Stimulated activated CD8-positive, alpha-beta memory T cell treated with anti-CD3 and anti-CD28 coated beads, Interleukin-7, amount 100 ng/mL, for 1 hour (primary cell): ENCODE measurements at places on chromosomes 7 and 10.

- no peak for DNase-seq
Observed at GRCh38 chr7:29170781-29171180, 23.8 kb upstream of the CHN2 start.

DNA sequence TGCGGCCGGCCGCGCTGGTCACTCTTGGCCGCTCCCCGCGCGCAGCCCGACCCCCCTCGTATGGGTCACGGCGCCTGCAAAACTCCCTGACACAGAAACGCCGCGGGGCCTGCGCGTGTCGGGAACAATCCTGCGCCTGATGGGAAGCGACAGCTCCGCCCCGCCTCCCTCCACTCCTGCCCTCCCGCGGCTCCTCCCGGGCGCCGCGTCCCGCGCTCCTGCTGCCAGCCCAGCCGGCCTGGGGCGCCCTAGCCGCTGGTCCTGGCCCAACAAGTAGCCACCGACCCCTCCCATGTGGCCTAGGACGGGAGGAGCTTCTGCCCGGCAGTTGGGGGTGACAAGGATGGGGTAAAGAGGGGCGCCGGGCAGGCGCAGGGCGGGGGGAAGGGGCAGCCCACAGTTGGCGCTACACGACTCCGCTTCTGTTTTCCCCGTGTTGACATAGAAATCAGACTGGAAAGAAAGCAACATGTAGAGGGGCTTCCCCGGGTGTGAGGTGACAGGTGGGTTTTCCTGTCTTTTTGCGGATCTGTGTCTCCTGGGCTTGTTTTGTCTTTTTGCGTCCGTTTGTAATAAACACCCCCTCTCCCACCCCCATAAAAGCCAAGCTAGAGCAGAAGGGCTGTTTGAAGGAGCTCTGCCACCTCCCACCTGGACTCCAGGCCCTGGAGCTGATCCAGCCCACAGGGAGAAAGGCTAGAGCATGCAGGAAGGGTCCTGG lies 35.1 kb upstream of the PAX2 start:
- DNase-seq: no peak

- DNase-seq: no peak
Observed at GRCh38 chr7:34361663-34362250, 296.3 kb upstream of the NPSR1 start.

GRCh38 chr7:74032191-74032490 lies 4.2 kb downstream of the ELN start:
- DNase-seq: no peak

- DNase-seq: no peak
Observed at GRCh38 chr10:110324201-110324804, 19.6 kb upstream of the SMNDC1 start.

DNA sequence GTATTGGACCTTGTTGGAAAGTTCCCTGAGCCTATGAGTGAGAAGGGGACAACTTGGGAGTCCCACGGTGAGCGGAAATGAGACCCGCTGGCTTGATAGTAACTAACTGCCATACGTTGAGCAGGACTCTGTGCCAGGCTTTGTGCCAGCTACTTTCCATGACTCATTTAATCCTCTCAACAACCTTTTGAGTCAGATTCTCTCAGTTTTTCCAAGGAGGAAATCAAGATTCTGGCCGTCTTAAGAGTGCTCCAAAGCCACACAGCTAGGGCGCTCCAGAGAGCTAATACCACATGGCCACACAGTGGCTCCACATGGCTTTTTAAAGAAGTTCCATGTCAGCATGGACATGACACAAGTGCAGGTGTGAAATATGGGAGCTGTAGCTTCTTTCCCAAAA lies 55.7 kb downstream of the NOD1 start:
- DNase-seq: no peak

DNA sequence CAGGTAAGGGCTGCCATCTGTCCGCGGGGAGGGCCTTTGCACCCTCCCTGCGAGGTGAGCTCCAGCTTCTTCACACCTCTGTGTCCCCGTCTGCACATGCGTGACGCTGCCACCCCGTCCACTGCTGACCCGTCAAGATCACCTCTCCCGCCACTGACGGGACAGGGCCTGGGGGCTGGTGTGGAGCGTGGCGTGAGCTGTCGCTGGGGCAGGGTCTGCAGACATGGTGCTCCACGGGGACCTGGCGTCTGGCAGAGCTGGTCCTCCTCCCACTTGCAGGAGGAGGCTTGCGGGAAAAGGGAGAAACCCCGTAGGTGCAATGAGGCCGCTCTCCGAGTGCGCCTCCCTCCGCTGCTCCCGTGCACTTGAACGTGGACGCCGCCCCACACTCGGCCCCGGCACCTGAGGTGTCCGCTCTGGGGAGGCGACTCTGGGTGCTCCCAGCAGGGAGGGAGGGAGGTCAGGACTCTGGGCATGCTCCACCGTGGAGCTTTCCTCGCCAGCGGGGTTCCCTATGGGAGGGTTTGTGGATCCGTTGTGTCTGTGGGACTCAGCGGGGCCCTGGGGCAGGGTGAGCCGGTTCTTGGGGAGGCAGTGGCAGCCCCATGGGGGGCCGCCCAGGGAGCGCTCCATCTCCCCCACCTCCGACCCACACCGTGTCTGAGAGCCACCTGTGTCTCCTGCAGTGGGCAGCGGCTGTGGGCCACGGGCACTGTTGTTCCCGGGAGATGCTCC lies 17.6 kb upstream of the DPYSL4 start:
- no peak for DNase-seq

DNA sequence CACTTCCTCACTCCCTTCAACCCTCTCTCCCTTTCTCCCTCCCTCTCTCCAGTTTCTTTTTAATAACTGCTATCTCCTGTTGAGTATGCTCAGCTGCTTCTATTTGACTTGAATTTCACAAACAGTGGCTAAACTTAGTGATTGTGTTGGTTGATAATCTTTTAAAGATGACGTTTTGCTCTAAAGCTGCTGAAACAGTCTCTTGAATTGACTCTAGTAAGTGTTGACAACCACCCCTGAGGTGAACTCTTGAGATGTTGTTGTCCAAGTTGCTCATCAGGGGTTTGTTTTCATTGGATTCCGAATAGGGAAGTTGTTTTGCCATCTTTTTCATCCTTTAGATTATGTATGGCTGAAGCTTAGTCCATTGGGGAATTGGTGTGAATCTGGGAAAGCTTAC lies 176.2 kb downstream of the TWIST1 start:
- no peak for DNase-seq

DNA sequence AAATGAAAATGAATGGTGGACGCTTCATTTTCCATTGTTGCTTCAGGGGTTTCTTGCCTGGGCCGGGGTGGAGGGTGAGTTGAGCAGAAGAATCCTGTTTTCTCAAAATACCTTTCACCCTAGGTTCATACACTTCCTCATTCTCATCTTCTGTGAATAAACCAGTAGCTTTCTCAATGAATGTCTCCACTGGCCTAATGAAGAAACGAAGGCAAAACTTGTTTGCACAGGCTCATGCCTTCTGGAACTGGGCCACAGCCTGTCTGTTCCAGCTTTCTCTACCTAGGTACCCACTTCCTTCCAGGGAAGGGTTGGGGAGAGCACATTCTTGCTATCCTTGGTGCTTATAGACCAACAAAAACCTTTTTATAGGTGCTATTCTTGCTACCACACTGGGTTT lies 21.3 kb downstream of the STMP1 start:
- DNase-seq: no peak

DNA sequence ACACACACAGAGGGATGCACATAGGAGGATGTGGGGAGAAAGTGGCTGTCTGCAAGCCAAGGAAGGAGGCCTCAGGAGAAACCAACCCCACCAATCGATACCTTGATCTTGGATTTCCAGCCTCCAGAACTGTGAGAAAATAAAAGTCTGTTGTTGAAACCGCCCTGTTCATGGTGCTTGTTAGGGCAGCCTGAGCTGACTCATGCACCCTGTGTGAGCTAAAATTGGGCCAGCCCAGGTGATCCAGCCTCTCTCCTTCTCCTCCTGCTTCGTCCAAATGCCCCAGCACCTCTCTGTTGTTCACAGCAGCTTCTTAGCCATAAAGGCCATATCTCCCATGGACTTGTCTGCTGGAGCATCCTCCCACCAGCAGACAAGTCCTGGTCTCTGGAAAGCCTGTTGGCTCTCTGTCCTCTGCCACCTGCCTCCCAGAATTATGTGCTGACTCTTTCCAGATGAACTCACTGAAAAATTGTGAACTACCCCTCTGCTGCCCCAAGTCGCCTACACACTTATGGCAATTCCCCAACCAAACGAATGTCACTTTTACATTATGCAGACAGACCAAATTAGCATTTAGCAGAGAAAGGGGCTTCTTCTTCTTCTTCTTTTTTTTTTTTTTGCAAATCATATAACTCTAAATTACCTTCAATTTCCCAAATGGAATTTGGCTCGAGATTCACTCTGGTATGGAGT lies 30.2 kb upstream of the CARD11 start:
- DNase-seq: no peak

- no peak for DNase-seq
Observed at GRCh38 chr10:32627183-32627582, 181.2 kb downstream of the CCDC7 start.

DNA sequence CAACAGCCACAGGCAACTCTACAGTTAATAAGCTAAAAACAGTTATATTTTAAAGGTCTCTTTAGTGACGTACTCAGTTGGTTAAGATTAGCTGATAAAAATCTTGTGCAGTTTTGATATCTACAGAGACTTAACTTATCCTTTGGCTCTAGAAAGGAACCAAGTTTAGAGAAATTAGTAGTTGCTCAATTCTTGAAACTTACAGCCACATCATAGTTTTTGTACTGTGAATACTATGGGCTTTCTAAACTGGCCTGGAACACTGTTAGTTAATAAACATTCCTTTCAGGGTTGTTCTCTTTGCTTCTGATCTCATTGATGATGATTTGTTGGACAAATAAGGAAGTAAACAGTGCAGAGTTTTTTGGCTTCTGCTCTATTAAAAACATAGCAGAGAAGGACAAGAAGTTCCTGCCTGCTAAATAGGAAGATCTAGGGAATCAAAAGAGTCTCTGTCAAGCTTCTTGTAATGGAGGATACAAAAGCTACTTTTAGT lies 73.1 kb downstream of the MKLN1 start:
- DNase-seq: no peak

DNA sequence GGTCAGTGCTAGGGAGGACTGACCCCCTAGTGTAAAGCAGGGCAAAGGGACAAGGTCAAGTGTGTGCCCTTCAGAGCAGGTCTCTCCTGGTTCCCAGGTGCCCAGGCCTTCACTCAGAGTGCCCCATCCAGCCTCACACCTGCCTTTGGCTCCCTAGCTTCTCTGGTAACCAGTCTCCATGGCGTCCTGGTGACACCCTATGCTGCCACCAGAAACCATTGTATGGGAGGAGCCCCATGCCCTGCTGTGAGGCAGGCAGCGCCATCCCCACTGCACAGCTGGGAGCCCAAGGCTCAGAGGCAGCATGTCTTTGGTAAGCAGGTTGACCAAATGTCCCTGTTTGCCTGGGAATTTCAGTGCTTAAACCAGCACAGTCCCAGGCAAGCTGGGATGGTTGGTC lies 33.1 kb upstream of the HMX3 start:
- DNase-seq: no peak

DNA sequence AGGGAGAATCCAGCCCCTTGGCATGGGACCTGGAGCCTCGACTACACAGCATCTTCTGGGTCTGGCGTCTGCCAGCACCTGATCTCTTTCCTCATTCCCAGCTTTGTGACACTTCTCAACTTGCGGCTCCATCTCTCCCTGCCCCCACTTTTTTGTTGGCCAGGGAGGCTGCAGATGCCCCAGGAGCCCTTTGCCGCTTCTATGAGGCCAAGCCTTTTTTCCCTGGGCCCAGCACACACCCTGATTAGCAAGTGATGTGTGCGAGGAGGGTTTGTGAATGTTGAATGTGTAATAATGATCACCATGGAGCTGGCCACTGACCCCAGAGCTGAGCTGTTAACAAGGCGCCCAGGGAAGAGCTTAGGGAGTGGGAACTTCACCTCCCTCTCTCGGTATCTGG lies 4.4 kb downstream of the EVX1 start:
- no peak for DNase-seq

DNA sequence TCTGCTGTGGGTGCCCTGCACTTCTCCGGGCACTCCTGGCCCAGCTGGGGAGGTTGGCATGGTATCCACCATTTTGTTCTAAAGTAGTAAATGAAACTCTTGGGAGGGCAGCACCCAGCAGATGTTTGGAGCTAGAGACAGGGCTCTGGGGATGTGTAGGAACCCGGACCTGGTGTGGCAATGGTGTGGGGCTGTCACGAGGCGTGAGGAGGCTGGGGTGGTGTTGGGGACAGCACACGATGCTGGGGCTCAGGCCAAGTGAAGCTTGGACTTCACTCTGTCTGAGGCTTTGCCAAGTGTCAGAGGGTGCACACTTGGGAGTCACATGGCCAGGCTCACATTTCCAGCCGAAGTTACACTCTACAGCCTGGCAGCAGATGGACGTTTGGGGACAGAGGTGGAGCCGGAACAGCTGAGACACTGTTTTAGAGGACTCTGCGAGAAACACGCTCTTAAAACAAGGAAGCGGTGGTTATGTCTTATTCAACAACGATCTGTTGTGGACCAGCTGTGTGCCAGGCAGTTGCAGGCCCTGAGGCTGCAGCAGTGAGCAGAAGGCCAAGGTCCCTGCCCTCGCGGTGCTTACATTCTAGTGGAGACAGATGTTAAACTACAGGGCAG lies 118.2 kb downstream of the CUX1 start:
- DNase-seq: no peak

DNA sequence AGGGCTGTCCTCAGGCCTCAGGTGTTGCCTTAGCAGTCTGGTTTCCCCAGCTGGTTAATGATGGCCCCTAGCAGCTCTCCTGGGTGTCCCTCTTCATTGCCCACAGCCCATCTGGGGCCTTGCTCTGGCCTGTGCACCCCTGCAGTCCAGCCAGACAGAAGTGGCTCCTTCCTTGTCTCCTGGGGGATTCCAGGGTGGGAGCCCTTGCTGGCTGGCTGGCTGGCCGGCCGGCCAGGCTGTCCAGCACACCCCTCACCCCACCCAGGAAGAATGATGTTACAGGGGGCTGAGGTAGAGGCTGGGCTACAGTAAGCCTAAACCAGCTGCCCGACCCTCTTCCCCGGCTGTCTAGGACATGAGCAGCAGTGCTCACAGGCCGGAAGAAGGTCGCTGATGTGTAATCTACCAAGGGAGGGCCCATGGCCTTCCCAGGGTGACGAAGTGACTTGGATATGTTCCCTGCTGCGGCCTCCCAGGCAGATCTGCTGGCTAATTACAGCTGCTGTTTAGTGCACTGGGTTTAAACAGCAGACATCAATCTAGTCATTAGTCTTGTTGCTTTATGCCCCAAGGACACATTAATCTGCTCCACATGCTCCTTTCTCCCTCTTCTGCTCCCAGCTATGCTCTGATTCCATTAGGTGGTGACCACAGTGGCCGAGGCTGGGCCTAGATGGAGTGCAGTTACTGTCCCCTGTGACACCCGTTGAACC lies 53.8 kb upstream of the LRRC4 start:
- no peak for DNase-seq

GRCh38 chr10:1663226-1663625 lies 74.1 kb downstream of the ADARB2 start:
- no peak for DNase-seq

DNA sequence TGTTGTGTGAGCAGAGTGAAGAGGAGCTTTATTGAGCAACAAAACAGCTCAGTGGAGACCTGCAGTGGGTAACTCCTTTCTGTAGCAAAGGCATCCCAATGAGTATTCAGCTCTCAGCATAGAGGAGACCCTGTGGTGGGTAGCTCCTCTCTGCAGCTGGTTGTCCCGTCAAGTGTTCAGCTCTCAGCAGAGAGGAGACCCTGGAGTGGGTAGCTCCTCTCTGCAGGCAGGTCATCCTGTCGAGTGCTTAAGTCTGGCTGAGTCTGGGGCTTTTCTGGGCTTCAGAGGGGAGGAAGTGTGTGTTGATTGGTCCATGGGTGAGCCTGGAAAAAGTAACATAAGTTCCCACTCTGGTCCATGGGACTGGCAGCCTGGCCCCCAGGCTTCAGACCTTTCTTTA lies 171.9 kb upstream of the LRGUK start:
- no peak for DNase-seq
